ENCODE measurements at places on chromosomes 11 and 22.

- DNase-seq: no peak
Measured at GRCh38 chr11:134387501-134387900, 24.5 kb downstream of the B3GAT1 start.

DNA sequence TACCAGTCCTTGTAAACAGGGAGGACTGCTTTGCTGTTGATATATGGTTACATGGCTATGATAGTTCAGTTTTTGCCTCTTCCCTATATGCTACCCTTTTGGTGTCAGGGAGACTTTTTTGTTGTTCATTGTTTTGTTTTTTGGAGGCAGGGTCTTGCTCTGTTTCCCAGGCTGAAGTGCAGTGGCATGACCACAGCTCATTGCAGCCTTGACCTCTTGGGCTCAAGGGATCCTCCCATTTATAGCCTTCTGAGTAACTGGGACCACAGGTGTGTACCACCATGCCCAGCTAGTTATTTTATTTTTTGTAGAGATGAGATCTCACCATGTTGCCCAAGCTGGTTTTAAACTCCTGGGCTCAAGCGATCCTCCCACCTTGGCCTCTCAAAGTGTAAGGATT, 38.6 kb upstream of the SPTBN2 start:
- DNase-seq: no peak

GRCh38 chr22:27022274-27022895, 365.0 kb downstream of the MIAT start:
- DNase-seq: peak; percentile 18

GRCh38 chr11:21470521-21470920, 722.4 kb upstream of the ANO5 start:
- DNase-seq: no peak

DNA sequence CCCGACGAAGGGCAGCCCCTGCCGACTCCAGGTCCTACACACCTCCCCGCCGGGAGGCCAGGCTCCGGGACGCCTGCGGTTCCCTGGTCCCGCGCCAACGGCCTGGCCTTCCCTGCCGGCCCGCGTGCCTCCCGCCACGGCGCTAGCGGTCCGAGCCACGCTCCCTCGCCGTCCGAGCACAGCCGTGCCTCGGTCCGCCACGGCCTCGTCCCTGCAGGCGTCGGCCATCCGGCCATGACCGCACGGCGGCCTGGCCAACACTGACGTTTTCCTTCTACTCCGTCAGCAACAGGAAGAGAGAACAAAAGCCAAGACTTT, 532 bp downstream of the EIF4G2 start:
- DNase-seq: no peak

GRCh38 chr11:116895048-116895757, 57.8 kb upstream of the APOA1 start:
- no peak for DNase-seq

All from Calu3 (cell line).